ENCODE measurements at places on chromosomes 11 and 22.
A peak's percentile ranks its signal among the peaks of the same experiment; 100 is the strongest.

DNA sequence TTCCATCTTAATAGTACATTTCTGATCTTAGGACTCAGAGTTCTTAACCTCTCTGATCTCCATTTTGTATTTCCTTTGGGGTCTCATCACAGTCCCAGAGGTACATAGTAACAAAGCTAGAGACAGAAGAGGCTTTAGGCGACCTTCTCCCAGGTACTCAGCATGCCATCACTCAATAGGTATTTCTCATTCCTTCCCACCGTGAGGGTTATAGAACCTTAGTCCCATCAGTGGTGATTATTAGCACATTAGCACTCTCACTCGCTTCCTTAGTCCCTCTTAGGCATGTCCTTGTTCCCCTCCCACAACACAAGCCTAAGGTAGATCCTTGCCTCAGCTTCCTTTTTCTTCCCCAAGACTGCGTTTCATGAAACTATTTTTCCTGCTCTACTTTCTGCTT, 14.7 kb downstream of the SWAP70 start:
- DNase-seq = no peak

DNA sequence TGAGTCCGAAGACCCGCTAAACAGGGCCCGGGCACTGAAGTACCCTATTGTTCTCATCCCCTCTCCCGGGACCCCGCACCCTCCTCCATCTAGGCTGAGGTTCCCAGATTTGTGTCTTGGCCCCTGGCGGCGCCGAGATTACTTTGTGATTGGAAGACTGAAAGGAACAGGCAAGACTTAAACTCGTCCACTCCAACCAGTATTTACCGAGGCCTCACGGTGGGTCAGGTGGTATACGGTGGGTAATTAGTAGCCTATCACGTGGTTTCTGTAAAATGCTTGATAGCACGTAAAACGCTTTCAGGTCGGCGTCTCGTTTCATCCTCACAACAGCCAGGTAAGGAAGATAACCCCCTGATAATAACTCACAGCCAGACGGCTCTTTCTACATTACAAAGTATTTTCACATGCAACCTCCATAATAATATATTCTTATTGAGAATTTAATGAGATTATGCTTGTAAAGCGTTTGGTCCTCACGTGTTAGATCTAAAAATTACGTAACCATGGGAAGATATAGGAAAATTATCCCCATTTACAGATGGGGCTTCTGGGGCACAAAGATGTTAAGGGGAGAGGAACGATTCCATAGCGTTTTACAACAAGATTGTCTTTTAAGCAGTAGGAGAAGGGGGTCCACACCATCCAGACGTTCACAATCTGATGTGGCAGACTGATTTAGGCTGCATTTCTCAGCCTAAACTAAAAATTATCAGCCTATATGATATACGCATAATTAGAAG, 642 bp upstream of the PIK3C2A start:
- DNase-seq = peak; percentile 75

GRCh38 chr11:440065-441042, 1.5 kb downstream of the ANO9 start:
- DNase-seq = peak; percentile 29

GRCh38 chr22:33209930-33210784, 152.0 kb upstream of the SYN3 start:
- peak; percentile 51 for DNase-seq

- DNase-seq = no peak
Measured at GRCh38 chr22:27603800-27604144, 197.8 kb downstream of the MN1 start.

DNA sequence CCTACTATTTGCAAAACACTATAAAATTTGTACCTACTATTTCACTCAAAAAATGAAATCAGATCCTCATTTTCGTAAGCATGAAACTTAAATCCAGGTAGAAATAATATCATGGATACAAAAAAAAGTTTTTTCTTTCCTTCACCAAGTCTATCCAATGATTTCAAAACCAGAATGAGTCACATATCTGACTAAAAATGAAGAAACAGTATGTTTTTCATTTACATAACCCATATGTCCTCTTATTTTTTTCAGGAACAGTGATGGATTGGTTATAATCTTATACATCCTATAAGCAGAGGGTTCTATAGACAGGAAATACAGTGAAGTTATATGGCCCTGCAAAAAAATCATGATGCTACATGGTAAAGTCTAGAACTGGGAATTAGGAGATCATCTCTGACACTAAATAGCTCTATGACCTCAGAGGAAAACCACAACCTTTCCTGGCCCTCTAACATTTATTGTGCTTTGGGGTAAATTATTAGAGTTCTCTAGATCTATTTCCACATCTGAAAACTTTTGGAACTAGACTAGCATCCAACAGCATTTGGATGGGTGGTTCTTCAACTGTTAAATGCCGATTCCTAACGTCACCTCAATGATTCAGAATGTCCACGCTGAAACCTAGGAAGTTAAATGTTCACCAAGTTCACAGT, 10.9 kb downstream of the MTMR2 start:
- DNase-seq = peak; percentile 5

DNA sequence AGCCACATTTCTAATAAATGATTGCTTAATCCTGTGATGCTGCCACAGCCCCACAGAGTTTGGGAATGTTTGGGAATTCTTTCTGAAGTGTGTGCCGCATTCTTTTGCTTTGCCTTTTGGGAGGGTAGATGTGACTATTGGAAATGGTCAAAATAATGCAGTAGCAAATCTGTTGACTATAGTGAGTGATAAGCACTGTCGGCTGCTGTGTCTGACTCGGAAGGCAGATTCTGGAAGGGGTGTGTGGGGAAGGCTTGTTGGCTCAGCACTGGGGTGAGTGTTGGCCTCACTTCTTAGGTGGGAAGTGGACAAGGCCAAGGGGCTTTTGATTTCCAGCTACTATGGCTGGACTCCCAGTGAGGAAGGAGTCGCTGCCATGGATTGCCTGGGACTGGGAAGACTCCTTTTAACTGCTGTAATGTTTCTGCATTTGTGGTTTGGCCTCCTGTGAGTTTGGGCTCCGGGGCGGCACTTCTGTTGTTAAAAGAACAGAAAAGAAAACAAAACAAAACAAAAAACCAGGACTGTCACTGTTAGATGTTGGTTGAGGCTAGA, 20.1 kb downstream of the ZBTB16 start:
- peak; percentile 19 for DNase-seq

DNA sequence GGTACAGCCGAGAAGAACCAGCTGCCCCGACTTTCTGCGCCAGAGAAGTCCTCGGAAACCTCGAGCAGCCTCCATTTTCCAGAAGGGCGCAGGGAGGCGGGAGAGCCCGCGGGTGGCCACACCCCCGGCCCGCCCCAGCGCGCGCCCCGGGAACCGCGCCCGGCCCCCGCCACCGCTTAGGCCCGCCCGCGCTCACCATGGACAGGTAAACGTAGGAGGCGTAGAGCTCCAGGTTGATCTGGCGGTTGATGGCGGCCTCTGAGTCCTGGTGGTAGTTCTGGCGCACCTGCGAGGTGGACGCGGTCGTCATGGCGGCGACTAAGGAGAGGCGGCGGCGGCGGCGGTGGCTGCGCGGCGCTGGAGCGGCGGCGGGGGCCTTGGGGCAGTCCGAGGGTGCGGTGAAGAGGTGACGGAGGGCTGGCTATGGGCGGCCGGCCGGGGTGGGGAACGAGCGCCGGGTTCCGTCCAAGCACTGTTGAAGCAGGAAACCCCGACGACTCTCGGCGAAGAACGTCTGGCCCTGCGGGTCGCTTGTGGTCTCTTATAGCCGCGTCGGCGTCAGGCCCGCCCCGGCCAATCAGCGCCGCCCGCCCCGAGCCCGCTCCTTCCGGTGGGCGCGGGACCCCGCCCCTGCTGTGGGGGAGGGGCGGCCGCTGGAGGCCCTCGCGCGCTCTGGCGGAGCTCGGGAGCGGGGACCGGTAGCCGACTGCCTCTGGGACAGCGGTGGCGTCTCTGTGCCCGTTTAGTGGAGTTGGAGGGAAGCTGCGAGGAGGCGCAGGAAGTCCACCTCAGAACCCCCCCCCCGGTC, at the start of gene FTH1:
TSS of gene FTH1 (minus strand) at position 519 of the 808 bp plus-strand sequence. CDS start at position 310, 209 bp downstream.
- DNase-seq = peak; percentile 92

DNA sequence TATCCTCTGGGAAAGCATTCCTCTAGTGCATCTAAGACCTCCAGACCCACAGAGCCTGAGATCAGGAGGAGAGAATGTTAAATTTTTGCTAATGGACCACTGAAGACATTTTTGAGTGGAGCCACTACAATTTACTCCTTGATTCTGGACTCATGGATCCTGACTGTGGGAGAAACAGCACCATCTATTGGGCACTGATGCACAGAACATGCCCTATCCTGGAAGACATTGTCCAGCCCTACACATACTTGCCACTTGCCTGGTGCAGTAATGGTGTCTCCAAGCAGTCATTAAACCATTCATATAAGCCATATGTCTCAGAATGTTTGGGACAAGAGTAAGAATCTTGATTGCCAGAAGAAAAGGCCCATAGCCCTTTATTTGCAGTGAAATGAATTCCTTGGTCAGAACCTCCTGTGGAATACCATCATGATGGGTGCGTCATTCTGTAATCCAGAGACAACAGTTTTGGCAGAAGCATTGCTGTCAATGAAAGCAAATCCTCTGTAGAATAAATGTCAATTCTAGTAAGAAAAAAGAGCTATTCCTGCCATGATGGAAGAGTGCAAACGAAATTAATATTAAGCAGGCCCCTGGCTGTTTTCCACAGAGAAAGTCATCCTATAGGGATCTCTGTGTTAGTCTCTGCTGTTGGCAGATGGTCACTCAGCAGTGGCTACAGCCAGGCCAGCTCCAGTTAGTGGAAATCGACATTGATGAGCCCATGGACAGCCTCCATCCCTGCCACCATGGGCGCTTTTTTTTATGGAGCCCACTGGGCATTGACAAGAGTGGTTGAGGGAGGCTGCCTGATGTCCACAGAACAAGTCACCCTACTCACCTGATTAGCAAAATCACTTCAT, 43.5 kb downstream of the GGTLC2 start:
- DNase-seq = peak; percentile 56

DNA sequence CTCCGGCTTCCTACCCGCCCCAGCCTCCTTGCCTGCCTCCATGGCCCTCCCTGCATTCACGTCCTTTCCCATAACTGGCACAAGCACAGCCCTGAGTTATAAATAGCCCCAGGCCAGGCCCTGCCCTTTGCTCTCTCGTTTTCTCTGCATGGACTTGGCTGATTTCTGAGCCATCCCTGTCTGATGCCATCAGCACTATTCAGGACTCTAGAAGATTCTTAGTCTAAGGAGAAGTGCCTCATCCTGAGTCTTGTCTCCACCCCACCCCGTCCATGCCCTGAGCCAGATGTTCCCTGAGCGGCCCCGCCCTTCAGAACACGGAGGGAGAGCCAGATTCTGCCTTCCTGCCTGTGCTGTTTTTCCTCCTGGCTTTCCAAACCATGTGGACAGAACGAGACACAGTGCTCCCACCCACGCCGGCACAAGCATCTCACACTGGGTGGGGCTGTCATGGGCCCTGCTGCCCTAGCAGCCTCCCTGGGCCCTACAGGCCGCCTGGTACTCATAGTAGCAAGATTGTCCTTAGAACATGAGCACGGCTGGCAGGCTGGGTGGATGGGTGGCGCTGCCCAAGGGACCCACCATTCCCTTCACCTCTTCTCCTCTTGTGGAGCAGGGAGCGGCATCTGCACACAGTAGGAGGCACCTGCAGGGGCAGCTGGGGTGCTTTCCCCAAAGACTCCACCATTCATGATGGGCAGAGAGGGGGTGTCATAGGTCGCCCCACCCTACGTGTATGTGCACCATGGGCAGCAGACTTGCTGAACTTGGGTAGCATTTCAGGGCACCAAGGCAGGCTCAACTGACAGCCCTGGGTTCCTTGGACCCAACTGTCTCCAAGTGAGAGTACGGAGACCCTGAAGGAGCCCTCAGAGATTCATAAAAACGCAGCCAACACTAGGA, 76.9 kb downstream of the BCR start:
- DNase-seq = no peak

DNA sequence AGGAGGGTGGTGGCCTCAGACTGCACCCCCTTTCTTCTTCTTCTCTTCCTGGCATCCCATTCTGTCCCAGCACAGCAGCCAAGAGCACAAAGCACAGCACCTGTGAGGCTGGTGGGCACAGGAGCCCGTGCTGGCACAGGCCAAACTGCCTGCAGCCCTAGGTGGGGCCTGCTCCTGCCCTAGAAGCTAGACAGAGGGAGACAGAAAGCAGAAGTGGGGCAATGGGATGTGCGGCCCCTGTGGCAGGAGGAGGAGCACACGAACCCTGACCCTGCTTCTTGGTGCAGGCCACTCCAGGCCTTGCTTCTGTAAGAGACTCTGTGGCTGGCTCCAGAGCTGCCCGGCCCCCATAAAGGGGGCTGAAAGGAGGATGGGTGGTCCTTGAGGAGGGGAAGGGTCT, 3.9 kb upstream of the PTS start:
- DNase-seq = no peak

- DNase-seq = no peak
Measured at GRCh38 chr22:50438305-50439275, 36.2 kb downstream of the SBF1 start.

DNA sequence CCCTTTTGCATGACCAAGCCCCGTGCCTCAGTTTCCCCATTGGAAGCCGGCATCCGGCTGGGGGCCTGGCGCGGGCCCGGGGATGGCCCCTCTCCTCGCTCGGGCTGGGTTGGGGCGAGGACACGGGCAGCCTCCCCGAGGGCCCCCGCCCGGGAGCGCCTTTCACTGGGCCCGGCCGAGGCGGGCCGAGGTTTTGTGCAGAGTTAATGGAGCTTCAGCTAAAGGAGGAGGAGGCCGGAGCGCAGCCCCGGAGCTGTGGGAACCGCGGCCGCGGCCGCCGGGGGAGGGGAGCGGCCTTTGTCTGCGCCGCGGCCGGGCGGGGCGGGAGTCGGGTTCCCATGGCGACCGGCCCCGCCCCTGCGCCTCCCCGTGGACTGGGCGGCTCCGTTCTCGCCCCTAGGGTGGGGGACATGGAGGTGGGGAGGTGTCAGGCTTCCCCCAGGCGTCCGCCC, 1.4 kb upstream of the MAPK11 start:
- DNase-seq = peak; percentile 80

DNA sequence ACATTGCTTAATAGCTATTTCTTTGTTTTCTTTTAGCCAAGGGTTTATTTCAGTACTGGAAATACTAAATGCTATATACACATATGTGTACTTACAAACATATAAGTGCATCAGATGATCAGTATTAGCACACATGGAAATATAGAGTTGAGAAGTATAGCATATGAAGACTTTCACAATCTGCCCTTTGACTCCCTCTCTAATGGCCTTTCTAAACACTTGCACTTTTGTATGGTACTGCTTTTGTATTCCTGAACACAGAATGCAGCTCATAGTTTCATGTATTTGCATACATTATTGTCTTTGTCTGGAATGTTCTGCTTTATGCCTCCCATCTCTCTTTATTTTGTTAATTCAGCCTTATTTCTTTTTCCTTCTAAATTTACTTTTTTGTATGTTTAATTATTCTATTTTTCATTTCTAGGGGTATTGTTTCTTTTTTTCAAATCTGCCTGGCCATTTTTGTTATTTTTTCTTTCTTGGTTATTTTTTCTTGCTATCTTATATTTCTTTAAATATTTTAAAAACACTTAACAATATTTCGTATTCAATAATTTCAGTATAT, 28.8 kb downstream of the ACER3 start:
- no peak for DNase-seq

- no peak for DNase-seq
Measured at GRCh38 chr11:11818529-11819121, 23.1 kb upstream of the USP47 start.

GRCh38 chr22:17824457-17824856, 50.2 kb upstream of the BID start:
- DNase-seq = no peak

- no peak for DNase-seq
Measured at GRCh38 chr11:27721264-27722116, 21.2 kb upstream of the BDNF start.

All from Daoy (cell line).